NCI-H1694 (cell line): ENCODE measurements at places on chromosomes 3 and 15.
A peak's percentile ranks its signal among the peaks of the same experiment; 100 is the strongest.

GRCh38 chr3:46470831-46471230, 6.1 kb upstream of the LTF start:
- no peak for DNase-seq

GRCh38 chr3:81516042-81516441, 245.4 kb downstream of the GBE1 start:
- DNase-seq: no peak

GRCh38 chr3:113534365-113534764, 2.0 kb downstream of the SIDT1 start:
- DNase-seq: no peak

DNA sequence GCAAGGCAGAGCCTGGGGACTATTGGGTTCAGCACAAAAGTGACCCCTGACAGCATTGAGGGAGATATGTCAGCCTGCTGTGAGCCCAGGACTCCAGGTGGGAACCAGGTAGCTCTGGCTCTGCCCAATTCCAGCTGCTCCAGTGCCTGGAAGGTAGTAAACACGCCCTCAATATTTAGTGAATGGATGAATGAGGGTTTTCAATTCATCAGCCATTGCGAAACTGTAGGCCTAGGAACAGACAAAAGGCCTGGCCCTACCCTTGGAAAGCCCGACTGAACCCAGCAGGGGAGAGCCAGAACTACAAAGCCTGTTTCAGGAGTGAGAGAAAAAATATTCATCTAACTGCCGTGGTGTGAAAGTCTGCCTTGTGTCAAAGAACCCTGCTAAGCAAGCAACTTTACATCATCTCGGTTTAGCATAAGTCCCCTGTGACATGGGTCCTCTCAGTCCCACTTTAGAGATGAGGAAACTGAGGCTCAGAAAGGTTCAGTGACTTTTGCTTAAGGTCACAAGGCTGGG, 8.1 kb upstream of the CSK start:
- no peak for DNase-seq

GRCh38 chr3:157294953-157295352, 135.0 kb upstream of the CCNL1 start:
- DNase-seq: no peak

GRCh38 chr15:29596266-29596665, 226.0 kb downstream of the TJP1 start:
- DNase-seq: peak; percentile 35

- no peak for DNase-seq
These were observed 96.3 kb upstream of the P2RY1 start for GRCh38 chr3:152738656-152739055.
